Uterus (tissue), 4 donors: ENCODE measurements at places on chromosomes 12 and 14.

DNA sequence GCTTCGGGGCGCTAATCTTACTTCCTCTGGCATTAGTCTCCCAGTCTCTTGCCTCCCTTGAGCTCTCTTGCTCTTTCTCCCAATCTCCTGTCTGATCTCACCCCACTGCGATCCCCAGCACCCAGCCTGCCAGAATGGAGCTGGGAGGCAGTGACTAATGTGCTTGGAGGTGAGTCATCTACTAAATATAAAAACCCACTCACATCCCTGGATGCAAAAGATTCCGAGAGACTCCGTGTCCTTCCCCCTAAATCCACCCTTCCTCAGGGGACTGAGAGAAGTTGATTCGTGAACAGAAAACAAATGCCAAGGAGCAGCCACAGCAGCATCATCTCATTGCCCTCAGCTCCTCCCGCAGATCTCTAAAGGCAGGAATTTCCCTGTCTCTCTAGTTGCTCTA is 45.7 kb upstream of the KCNA5 start:
- no peaks in the 10 kb centered on the region for H3K27me3 ChIP-seq
- H3K4me3 ChIP-seq, result no peak overlapping the region
- DNase-seq, result peak; percentile 34
- no peaks in the 10 kb centered on the region for H3K4me1 ChIP-seq

GRCh38 chr12:106586803-106587684 is 4.2 kb downstream of the RFX4 start:
- H3K4me3 ChIP-seq, result no peak overlapping the region
- H3K4me1 ChIP-seq, result no peaks in the 10 kb centered on the region
- no peak overlapping the region for H3K27ac ChIP-seq
- H3K27me3 ChIP-seq, result peaks cover 57% of the 10 kb centered on the region

GRCh38 chr12:132804426-132804861 is 24.2 kb downstream of the GOLGA3 start:
- DNase-seq, result no peak
- H3K4me1 ChIP-seq, result no peaks in the 10 kb centered on the region
- H3K4me3 ChIP-seq, result no peak overlapping the region
- H3K36me3 ChIP-seq, result no peaks in the 10 kb centered on the region

GRCh38 chr12:70695361-70696023 is 58.3 kb upstream of the PTPRB start:
- H3K27me3 ChIP-seq, result no peaks in the 10 kb centered on the region
- no peaks in the 10 kb centered on the region for H3K4me1 ChIP-seq
- H3K36me3 ChIP-seq, result no peaks in the 10 kb centered on the region
- H3K4me3 ChIP-seq, result no peak overlapping the region
- no peak overlapping the region for H3K27ac ChIP-seq

GRCh38 chr14:96920023-96920422 is 122.8 kb downstream of the VRK1 start:
- no peak overlapping the region for H3K27ac ChIP-seq
- no peaks in the 10 kb centered on the region for H3K4me1 ChIP-seq
- no peak for DNase-seq
- H3K27me3 ChIP-seq, result no peaks in the 10 kb centered on the region
- H3K4me3 ChIP-seq, result no peak overlapping the region
